A549 treated with CpdA at 1 μM for 4 hours (cell line): ENCODE measurements at places on chromosomes 3 and 15. TPM values are rescaled to one million over a fixed set of nuclear protein-coding genes. Genes with fewer than 3 reads are reported as not detected.

CPLX3 gene
- not detected in 5 replicates for total RNA-seq

RNU5B-1 gene
- total RNA-seq = not detected in 5 replicates

GHSR gene
- not detected in 5 replicates for total RNA-seq

UCN2 gene
- total RNA-seq = 8.5 to 11.8 TPM (median 10.2 TPM) in 5 replicates

FGF12 gene
- total RNA-seq = 0.34 to 1.0 TPM (median 0.61 TPM) in 5 replicates

ADCY5 gene
- 0.23 to 0.47 TPM (median 0.38 TPM) in 5 replicates for total RNA-seq
